ENCODE measurements at places on chromosomes 13 and 19. TPM values are rescaled to one million over a fixed set of nuclear protein-coding genes. Genes with fewer than 3 reads are reported as not detected.

KCNC3 gene
- 2.3 TPM for total RNA-seq

ZNF154 gene
- 0.98 TPM for total RNA-seq

MCEMP1 gene
- not detected for total RNA-seq

FCAR gene
- total RNA-seq: not detected

IZUMO4 gene
- total RNA-seq: 2.1 TPM

AMER2 gene
- total RNA-seq: under 0.01 TPM

CD33 gene
- not detected for total RNA-seq

LYPD3 gene
- 0.38 TPM for total RNA-seq

KISS1R gene
- total RNA-seq: 0.13 TPM

ALOX5AP gene
- 2.3 TPM for total RNA-seq

CGB1 gene
- 3.7 TPM for total RNA-seq

LILRA6 gene
- total RNA-seq: not detected

CD22 gene
- not detected for total RNA-seq

POU4F1 gene
- not detected for total RNA-seq

C19orf18 gene
- 0.13 TPM for total RNA-seq

FGF22 gene
- 0.16 TPM for total RNA-seq

OPA3 gene
- total RNA-seq: 8.5 TPM

C2CD4C gene
- total RNA-seq: under 0.01 TPM

HAUS8 gene
- 6.2 TPM for total RNA-seq

GCDH gene
- total RNA-seq: 60.9 TPM

GNG7 gene
- 1.1 TPM for total RNA-seq

SSC5D gene
- 34.0 TPM for total RNA-seq

ZNF787 gene
- 36.5 TPM for total RNA-seq

MEX3D gene
- total RNA-seq: 72.6 TPM

CACNA1A gene
- 0.25 TPM for total RNA-seq

NXNL1 gene
- total RNA-seq: not detected

SYDE1 gene
- 59.0 TPM for total RNA-seq

CBY2 gene
- not detected for total RNA-seq

MKNK2 gene
- 93.0 TPM for total RNA-seq

KIR2DL1 gene
- total RNA-seq: not detected

ZNF132 gene
- 2.3 TPM for total RNA-seq

FOXA3 gene
- total RNA-seq: 1.4 TPM

CCDC169 gene
- 2.5 TPM for total RNA-seq

OR7D2 gene
- 0.51 TPM for total RNA-seq

ZNF560 gene
- not detected for total RNA-seq

SHC2 gene
- total RNA-seq: 0.16 TPM

ZNF8 gene
- 10.0 TPM for total RNA-seq

GEMIN7 gene
- total RNA-seq: 53.8 TPM

LRRC63 gene
- total RNA-seq: not detected

ZNF439 gene
- total RNA-seq: 1.6 TPM

TJP3 gene
- total RNA-seq: 2.5 TPM

ZNF888 gene
- 5.8 TPM for total RNA-seq

MATK gene
- total RNA-seq: 0.13 TPM

LMTK3 gene
- total RNA-seq: 0.16 TPM

APOE gene
- 12.2 TPM for total RNA-seq

ZNF30 gene
- 2.0 TPM for total RNA-seq

GNG14 gene
- not detected for total RNA-seq

NTF4 gene
- 0.25 TPM for total RNA-seq

PALM3 gene
- under 0.01 TPM for total RNA-seq

DCLK1 gene
- 4.4 TPM for total RNA-seq

TDRD12 gene
- total RNA-seq: not detected

ZNF93 gene
- 4.3 TPM for total RNA-seq

PSPN gene
- total RNA-seq: 0.65 TPM

Data from mesangial cell (primary cell).